Esophagus squamous epithelium (tissue), 5 donors: ENCODE measurements at places on chromosomes 2 and 18. TPM values are rescaled to one million over a fixed set of nuclear protein-coding genes. Genes with fewer than 3 reads are reported as not detected.

Gene IL36RN
- 20.5 TPM for total RNA-seq

Gene KIF1A
- total RNA-seq = not detected

Gene RGPD4
- not detected for total RNA-seq

Gene TAF1B
- total RNA-seq = 12.1 TPM

Gene ALKAL2
- total RNA-seq = 4.8 TPM

Gene PDE11A
- total RNA-seq = 0.12 TPM

Gene OR6B2
- not detected for total RNA-seq

Gene RTTN
- 4.1 TPM for total RNA-seq

Gene GALR1
- total RNA-seq = not detected
